ENCODE measurements at places on chromosomes 1 and 21.

GRCh38 chr1:151540021-151540981, at the start of gene TUFT1:
Gene TUFT1, plus strand, starts transcription at chr1:151540309. Its CDS starts 58 bp downstream, at chr1:151540367.
- peak; percentile 91 for DNase-seq

DNA sequence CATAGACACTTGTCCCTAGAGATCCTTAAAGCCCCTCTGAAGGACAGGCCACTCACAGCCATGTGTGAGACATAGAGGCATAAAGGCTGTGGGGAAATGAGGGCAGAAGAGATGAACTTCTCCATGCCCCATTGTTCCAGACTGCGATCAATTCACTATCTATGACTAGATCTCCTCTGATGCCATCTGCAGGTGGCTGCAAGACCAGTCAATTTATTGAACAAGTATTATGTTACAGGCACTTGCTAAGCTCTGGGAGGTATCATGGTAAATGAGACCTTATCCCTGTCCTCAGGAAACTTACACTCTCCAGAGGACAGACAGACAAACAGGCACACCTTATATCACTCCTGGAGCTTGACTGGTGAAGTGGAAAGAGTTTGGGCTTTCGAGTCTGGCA, 22.9 kb downstream of the UBIAD1 start:
- no peak for DNase-seq

DNA sequence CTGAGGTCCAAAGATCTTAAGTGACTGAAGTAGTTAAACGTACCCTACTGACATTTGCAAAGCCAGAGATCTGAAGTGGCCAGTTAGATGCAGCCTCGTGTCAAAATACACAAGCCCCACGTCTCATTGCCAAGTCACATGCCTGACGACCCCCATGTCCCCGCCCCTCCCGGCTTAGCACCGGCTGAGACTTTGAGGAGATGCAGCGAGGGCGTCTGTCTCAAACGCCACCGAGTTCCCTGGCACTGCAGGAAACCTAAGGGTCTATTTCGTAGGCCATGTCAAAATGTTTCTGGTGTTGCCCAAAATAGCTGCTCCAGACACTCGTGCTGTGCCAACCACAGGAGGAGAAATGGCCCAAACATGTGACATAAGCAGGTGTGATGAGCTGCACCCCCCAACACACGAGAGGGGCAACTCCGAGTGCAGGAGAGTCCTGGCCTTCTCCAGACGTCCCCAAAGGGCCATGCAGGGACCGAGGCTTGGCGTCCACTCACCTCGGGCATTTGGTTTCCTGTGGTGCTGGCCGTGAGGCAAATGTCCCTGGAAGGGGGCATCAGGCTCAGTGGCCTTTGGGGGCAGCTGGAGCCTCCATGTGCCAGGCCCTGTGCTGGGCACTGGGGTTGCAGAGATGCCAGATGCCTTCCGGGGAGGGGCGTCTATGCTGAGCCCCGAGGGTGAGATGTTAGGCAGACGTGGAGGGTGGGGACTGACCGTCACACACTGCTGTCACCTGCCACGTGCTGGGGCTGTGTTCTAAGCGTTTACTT, 67.0 kb downstream of the MATN1 start:
- DNase-seq: no peak

DNA sequence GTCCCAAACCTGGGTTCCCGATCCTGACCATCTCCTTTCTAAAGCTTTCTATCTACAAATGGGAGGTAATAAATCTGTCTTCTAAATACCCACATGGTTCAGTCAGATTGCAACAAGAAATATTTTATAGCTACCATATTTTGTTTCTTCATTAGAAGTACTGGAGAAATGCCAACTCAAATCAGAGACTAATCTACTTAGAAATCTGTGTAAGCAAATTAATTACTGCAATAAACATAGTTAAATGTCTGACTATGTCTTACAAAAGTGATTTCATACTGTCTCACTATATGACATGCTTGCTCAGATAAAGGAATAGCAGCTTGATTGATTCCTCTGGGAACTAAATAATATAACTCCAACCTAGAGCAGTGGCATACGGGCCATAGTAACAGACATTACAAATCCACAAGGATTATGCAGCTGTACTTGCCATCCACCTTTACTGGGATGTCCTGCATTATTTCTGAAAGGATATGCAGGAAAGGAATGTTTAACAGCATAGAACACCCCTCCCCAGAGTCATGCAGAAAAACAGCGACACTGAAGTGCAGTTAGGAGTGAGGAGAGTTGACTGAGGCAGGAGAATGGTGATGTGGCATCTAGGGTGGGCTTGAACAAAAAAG, 80.3 kb downstream of the PCNX2 start:
- no peak for DNase-seq

- no peak for DNase-seq
Observed at GRCh38 chr21:39022466-39022862, 160.8 kb downstream of the PSMG1 start.

All from left ventricle myocardium inferior (tissue), 1 donor.